ENCODE measurements at places on chromosomes 16 and 17.

DNA sequence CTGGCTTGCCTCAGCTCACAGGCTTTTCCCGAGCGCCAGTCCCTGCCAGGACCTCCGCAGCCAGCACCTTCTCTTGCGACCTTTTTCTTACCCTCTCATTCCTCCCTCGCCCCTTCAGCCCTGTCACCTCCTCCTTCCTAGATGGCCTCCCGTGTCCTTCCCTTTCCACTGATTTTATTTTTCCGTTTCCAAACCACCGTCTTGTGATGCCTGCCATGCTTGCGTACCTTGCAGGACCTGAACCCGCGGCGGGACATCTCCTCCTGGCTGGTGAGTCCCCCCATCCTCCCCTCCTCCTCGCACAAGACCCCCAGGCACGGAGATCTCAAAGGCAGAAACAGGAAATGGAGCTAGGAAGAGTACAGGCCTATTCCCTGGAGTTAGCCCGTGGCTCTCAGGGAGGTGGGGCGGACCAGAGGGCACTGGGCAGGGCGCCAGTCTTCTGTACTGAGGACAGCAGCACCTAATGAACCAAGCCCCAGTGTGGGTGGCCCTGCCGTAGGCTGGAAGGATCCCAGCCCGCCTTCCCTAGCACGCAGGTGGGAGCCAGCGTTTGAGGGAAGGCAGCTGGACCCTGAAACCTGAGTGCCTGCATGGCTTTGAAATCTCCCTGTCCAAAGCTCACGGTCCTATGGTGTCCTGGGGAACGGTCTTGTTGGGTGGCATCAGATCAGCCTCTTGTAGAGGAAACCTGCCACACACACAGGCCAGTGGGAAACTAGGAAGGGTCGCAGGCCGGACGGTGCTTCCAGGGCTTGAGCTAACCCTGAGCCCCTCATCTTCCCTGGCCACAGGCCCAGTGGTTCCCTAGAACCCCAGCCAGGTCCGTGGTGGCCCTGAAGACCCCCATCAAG lies 612 bp downstream of the CISD3 start:
- DNase-seq = no peak

GRCh38 chr17:4796552-4796920 lies 572 bp downstream of the PSMB6 start:
- DNase-seq = peak; percentile 69

GRCh38 chr17:43636426-43636825 lies 25.3 kb downstream of the MEOX1 start:
- DNase-seq = no peak

DNA sequence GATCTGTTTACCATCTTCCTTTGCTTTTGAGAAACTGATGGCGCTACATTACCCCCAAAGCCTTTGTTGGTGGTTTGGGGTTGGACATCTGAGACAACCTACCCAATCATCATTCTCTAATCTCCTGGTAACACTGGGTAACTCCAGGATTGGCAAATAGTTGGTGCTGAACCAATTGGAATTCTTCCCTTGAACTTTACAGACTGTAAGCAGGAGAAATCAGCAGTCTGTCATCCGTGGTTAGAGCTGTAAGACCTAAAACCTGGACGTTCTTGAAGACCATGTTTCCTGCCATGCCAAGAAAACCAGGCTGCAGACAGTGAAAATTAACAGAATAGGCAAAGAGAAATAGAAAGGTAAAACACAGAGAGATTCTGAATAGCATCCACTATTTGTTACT lies 398.8 kb upstream of the SALL1 start:
- DNase-seq = no peak

DNA sequence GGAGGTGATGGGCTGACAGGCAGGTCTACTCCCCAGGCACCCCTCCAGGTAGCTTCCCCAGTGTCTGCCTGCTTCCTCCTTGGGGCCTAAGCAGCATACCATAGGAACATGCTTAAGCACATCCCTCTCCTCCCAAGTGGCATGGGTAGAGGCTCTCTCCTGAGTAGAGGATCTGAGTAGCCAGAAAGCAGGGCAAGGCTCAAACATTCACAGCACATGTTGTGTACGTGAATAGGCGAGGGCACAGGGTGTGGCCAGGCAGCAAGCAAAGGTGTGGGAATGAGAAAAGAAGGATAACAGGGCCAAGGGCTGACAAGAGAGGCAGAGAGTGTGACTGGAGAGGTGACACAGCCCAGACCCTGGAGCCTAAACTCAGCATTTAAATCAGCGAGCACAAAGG lies 29.7 kb upstream of the GFOD2 start:
- DNase-seq = no peak
